ENCODE measurements at places on chromosomes 7 and 10. TPM values are rescaled to one million over a fixed set of nuclear protein-coding genes. Genes with fewer than 3 reads are reported as not detected.

- no peak overlapping the region for H3K27ac ChIP-seq
- no peaks in the 10 kb centered on the region for H3K27me3 ChIP-seq
- H3K36me3 ChIP-seq: no peaks in the 10 kb centered on the region
- DNase-seq: no peak
- no peak overlapping the region for H3K4me3 ChIP-seq
Observed at GRCh38 chr10:971613-972012, 16.6 kb upstream of the GTPBP4 start.

DNA sequence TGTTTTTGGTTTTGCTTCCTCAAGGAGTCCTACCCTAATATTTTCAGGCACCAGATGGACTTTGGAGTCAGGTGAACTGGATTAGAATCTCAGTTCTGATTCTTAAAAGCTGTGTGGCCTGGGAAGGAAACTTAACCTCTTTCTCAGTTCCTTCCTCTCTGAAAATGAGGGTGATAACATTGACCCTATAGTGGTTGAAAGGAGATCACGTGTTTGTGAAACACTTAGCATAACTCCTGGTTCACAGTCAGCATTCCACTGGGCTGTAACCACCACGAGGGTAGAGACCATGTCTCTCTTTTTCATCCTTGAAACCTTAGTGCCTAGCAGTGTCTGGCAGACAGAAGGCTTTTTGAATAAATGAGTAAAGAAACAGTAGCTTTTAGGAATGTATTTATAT, 16.7 kb downstream of the LSMEM1 start:
- no peaks in the 10 kb centered on the region for H3K4me1 ChIP-seq
- H3K27me3 ChIP-seq: no peaks in the 10 kb centered on the region
- no peak overlapping the region for H3K27ac ChIP-seq
- no peak for DNase-seq
- H3K36me3 ChIP-seq: no peaks in the 10 kb centered on the region

GRCh38 chr10:31321396-31321941, 2.5 kb downstream of the ZEB1 start:
- H3K27me3 ChIP-seq: no peaks in the 10 kb centered on the region
- H3K27ac ChIP-seq: peak overlapping the region; percentile 77

DNA sequence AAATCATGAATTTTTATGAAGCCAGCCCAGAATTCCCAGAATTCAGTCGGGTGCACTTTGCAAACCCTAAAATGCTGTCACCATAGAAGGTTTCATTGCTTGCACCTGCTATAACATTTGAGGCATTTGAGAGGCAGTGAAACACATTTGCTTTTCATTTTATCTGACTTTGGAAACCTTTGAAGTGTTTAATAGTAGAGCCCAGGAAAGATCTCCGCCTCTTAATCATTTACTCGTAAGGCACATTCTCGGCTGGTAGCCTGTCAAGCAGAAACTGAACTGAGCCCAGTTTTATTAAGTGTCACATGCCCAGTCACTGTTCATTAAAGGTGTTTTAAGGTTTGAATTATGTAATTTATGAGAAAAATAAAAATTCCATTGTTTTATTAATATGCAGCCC, 247.6 kb downstream of the EMX2 start:
- H3K36me3 ChIP-seq: no peaks in the 10 kb centered on the region
- H3K27me3 ChIP-seq: no peaks in the 10 kb centered on the region
- no peak for DNase-seq

DNA sequence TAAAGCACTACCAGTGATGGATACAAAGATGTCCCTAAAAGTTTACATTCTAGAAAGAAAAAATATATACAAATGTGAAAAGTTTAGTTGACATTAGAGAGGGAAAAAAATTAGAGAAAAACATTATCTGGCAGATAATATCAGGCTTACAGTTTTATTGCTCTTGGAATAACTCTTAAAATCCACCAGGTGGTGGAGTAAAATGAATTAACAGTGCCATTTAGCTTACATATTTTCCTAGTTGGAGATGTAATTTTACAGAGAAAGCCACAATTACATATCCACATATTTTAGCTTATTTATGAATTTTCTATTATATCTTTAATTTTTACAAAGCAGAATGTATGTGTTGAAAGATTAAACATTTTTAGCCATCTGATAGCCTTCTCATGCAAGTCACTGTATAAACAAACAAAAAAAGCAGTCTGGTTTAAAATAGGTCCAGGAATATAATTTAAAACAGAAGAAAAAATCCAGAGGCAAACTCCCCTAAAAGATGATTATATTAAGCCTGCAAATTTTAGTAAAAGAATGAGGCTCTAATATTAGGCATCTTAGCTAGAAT, 6.5 kb downstream of the CABCOCO1 start:
- no peaks in the 10 kb centered on the region for H3K27me3 ChIP-seq
- no peak overlapping the region for H3K4me3 ChIP-seq
- DNase-seq: no peak
- no peak overlapping the region for H3K27ac ChIP-seq
- no peaks in the 10 kb centered on the region for H3K4me1 ChIP-seq

DNA sequence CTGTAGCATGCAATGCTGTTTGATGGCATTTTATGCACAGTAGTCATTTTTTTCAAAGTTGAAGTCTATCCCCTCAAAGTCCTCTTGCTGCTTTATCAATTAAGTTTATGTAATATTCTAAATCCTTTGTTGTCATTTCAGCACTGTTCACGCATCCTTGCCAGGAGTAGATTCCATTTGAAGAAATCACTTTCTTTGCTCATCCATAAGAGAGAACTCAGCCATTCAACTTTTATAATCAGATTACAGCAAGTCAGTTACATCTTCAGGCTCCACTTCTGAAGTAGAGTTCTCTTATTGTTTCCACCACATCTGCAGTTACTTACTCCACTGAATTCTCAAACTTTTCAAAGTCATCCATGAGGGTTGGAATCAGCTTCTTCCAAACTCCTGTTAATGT, 32.3 kb downstream of the SDHAF3 start:
- H3K27me3 ChIP-seq: no peaks in the 10 kb centered on the region
- H3K27ac ChIP-seq: no peak overlapping the region
- DNase-seq: no peak
- no peaks in the 10 kb centered on the region for H3K36me3 ChIP-seq
- H3K4me1 ChIP-seq: no peaks in the 10 kb centered on the region
- H3K4me3 ChIP-seq: no peak overlapping the region

GRCh38 chr7:7219216-7219615, 36.9 kb downstream of the C1GALT1 start:
- DNase-seq: no peak
- no peak overlapping the region for H3K27ac ChIP-seq
- H3K36me3 ChIP-seq: no peaks in the 10 kb centered on the region
- no peaks in the 10 kb centered on the region for H3K27me3 ChIP-seq
- no peak overlapping the region for H3K4me3 ChIP-seq

GRCh38 chr7:109745677-109746410, 1176.2 kb downstream of the DNAJB9 start:
- H3K36me3 ChIP-seq: no peaks in the 10 kb centered on the region
- no peak overlapping the region for H3K27ac ChIP-seq
- H3K4me1 ChIP-seq: no peaks in the 10 kb centered on the region
- no peak for DNase-seq
- H3K27me3 ChIP-seq: no peaks in the 10 kb centered on the region
- H3K4me3 ChIP-seq: no peak overlapping the region

- no peaks in the 10 kb centered on the region for H3K27me3 ChIP-seq
- no peak overlapping the region for H3K4me3 ChIP-seq
- no peaks in the 10 kb centered on the region for H3K36me3 ChIP-seq
- H3K4me1 ChIP-seq: no peaks in the 10 kb centered on the region
Observed at GRCh38 chr7:153381275-153382040, 621.9 kb downstream of the ACTR3B start.

DNA sequence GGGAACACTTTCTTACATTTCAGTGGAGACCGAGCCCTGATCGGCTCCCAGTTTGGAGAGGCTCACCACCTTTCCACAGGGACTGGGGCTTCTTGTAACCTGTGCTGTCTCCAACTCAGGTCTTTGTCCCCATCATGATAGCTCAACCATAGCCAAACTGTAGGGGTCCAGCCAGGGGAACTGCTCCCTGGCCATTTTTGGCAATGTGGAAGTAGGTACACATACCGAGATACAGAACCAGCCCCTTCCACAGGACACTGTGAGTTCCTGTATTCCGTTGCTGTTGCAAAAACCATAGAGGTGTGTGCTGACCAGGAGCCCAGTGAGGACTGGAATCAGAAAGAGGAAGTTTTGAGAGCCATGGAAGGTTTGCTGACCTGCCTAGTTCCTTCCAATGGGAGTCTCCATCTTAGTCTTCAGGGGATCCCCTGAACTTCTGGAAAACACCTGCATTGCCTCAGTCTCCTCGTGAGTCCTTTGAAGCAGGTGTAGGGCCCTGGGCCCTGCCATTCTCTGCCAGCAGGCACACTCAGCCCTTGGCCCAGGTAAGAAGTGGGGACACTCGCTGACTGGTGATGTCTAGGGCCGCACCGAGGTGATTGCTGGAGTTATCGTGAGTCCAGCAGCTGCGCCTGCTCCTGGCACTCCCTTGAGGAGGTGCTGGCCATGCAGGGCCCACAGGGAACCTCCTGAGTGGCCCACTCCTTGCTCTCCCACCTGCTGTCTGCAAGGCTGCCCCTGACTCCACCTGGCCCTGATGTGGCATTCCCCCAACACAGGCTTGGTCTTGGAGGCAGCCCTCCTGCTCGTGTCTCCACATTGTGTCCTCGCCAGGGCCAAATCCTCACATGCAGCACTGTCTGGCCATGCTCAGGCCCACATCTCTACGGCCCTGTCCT, 11.2 kb downstream of the WDFY4 start:
- no peak for DNase-seq
- no peaks in the 10 kb centered on the region for H3K4me1 ChIP-seq
- no peaks in the 10 kb centered on the region for H3K36me3 ChIP-seq
- H3K27ac ChIP-seq: no peak overlapping the region

- H3K4me1 ChIP-seq: no peaks in the 10 kb centered on the region
- H3K27me3 ChIP-seq: no peaks in the 10 kb centered on the region
- H3K36me3 ChIP-seq: no peaks in the 10 kb centered on the region
- H3K27ac ChIP-seq: no peak overlapping the region
Observed at GRCh38 chr7:154171422-154171821, 119.2 kb downstream of the DPP6 start.

GRCh38 chr7:158950914-158951635, 94.7 kb downstream of the DYNC2I1 start:
- DNase-seq: no peak
- H3K4me3 ChIP-seq: no peak overlapping the region
- no peaks in the 10 kb centered on the region for H3K27me3 ChIP-seq
- no peaks in the 10 kb centered on the region for H3K4me1 ChIP-seq
- H3K36me3 ChIP-seq: peaks cover 7% of the 10 kb centered on the region

- no peak overlapping the region for H3K27ac ChIP-seq
- H3K36me3 ChIP-seq: no peaks in the 10 kb centered on the region
- H3K27me3 ChIP-seq: no peaks in the 10 kb centered on the region
- H3K4me3 ChIP-seq: no peak overlapping the region
- no peaks in the 10 kb centered on the region for H3K4me1 ChIP-seq
- DNase-seq: no peak
Observed at GRCh38 chr7:16719699-16720098, 33.9 kb upstream of the TSPAN13 start.

GRCh38 chr10:121559326-121560026, 38.8 kb downstream of the FGFR2 start:
- DNase-seq: no peak
- H3K4me3 ChIP-seq: no peak overlapping the region
- no peaks in the 10 kb centered on the region for H3K36me3 ChIP-seq
- H3K4me1 ChIP-seq: no peaks in the 10 kb centered on the region
- no peak overlapping the region for H3K27ac ChIP-seq

DNA sequence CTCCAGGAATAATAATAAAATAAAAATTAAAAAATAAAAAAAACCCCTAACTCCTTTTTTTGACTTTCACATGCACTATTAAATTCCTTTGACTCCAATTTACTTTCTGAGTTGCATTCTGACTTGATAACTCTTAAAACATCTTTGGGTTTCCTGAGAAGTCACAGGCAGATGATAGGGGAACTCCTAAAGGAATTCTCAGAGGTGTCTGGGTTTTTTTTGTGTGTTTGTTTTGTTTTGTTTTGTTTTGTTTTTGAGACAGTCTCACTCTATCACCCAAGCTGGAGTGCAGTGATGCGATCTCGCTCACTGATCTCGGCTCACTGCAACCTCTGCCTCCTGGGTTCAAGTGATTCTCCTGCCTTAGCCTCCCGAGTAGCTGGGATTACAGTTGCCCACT, 52.7 kb upstream of the APBB1IP start:
- H3K27me3 ChIP-seq: no peaks in the 10 kb centered on the region
- no peak overlapping the region for H3K4me3 ChIP-seq
- H3K36me3 ChIP-seq: no peaks in the 10 kb centered on the region
- no peak for DNase-seq

- no peaks in the 10 kb centered on the region for H3K27me3 ChIP-seq
- H3K4me3 ChIP-seq: no peak overlapping the region
- no peak overlapping the region for H3K27ac ChIP-seq
- no peak for DNase-seq
- H3K36me3 ChIP-seq: no peaks in the 10 kb centered on the region
Observed at GRCh38 chr10:21138769-21139340, 241.7 kb upstream of the NEBL start.

- no peaks in the 10 kb centered on the region for H3K36me3 ChIP-seq
- DNase-seq: no peak
- no peak overlapping the region for H3K4me3 ChIP-seq
Observed at GRCh38 chr10:112964482-112964881, 14.4 kb downstream of the TCF7L2 start.

DNA sequence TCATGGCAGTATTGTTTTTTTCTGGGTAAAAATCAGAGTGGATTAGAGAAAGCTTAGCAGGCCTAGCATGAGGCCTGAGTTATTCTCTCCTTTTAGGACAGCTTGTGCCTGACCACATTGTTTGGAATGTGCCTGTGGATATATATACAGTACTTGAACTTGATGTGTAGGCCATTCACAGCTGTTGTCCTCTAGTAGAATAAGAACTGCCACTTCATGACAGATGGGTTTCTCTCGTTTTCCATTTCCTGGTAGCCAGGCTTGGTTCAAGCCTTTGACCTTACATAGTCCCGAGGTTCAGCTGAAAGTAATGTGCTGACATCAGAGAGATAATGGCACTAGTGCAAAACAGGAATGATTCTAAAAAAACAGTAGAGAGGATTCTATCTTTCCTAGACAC, 473.9 kb downstream of the AUTS2 start:
- no peak overlapping the region for H3K4me3 ChIP-seq
- H3K27me3 ChIP-seq: no peaks in the 10 kb centered on the region
- DNase-seq: no peak
- no peaks in the 10 kb centered on the region for H3K36me3 ChIP-seq
- peaks cover 1% of the 10 kb centered on the region for H3K4me1 ChIP-seq
- H3K27ac ChIP-seq: no peak overlapping the region

- no peaks in the 10 kb centered on the region for H3K4me1 ChIP-seq
- no peaks in the 10 kb centered on the region for H3K36me3 ChIP-seq
- H3K4me3 ChIP-seq: no peak overlapping the region
- no peak overlapping the region for H3K27ac ChIP-seq
- no peak for DNase-seq
Observed at GRCh38 chr10:86974484-86974883, 6.2 kb downstream of the ADIRF start.

Gene SFTPA2
- total RNA-seq: 1.6 TPM

Gene FAM25G
- not detected for total RNA-seq

Gene ZDHHC4
- total RNA-seq: 33.8 TPM

Gene HOXA7
- total RNA-seq: 9.3 TPM

Gene SLC18A3
- not detected for total RNA-seq

Gene FOXL3
- not detected for total RNA-seq

Gene PVRIG
- total RNA-seq: 2.1 TPM

Gene FAS
- 27.4 TPM for total RNA-seq
